NCI-H524 (cell line): ENCODE measurements at places on chromosomes 5 and 9.
A peak's percentile ranks its signal among the peaks of the same experiment; 100 is the strongest.

DNA sequence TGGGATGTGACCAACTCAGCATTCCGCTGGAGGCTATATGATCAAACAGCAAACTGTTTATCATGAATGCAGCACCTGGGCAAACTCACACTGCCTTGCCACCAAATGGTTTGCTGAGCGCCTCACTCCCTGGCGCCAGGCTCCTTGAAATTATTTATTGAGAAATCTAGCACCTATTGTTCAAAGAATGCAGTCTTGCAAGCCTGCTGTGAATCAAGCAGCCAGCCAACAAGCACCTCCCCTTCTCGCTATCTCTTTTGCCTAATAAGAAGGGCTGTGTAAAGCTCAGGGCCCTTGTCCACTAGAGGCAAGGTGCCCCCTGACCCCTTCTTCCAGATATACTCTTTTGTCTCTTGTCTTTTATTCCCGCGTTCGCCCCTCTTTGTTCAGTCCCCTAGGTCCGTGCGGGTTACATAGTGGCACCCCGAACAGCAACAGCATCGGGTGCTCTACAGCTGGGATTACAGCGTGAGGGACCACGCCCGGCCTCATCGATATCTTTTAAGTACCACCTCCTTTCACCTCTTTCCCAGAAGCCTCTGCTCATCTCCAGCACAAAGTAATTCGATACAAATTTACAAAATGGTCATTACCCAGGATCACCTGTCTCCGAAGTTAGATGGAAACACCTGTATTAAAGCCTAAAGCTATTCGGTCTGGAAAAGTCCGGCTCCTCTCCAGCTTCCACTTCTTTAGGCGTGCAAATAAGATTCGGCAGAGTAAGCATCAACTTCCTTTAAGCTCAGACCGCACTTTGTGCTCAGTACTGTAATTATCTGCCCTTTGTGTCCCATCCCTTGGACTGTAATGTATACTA is 896 bp downstream of the RIGI start:
- no peak for DNase-seq

- no peak for DNase-seq
These were observed 16.9 kb downstream of the ANKRD33B start for GRCh38 chr5:10580531-10581423.

GRCh38 chr9:111630182-111630963 is 761 bp upstream of the DNAJC25 start:
- no peak for DNase-seq

- no peak for DNase-seq
These were observed 153.1 kb downstream of the TTC39B start for GRCh38 chr9:15153961-15154360.

GRCh38 chr5:98827161-98827560 is 53.7 kb downstream of the RGMB start:
- peak; percentile 41 for DNase-seq

DNA sequence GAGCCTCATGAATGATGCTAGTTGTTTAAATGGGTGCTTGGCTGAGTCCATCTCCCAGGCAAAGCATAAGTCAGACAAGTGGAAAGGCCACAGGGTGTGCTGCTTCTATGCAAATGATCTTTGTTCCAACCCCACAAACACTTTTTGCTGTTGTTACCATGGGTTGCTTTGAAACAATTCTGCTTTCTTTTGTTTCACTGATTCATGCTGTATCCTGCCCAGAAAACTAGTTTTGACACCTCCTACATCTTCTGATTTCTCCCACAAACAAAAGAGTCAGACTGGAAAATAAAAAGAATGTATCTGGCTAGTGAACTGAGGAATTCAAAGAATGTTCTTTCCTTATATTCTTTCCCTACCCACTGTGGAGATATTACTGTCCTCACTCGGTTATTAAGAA is 298.6 kb downstream of the DIRAS2 start:
- no peak for DNase-seq

GRCh38 chr5:123543438-123543837 is 31.5 kb downstream of the CSNK1G3 start:
- DNase-seq: no peak

DNA sequence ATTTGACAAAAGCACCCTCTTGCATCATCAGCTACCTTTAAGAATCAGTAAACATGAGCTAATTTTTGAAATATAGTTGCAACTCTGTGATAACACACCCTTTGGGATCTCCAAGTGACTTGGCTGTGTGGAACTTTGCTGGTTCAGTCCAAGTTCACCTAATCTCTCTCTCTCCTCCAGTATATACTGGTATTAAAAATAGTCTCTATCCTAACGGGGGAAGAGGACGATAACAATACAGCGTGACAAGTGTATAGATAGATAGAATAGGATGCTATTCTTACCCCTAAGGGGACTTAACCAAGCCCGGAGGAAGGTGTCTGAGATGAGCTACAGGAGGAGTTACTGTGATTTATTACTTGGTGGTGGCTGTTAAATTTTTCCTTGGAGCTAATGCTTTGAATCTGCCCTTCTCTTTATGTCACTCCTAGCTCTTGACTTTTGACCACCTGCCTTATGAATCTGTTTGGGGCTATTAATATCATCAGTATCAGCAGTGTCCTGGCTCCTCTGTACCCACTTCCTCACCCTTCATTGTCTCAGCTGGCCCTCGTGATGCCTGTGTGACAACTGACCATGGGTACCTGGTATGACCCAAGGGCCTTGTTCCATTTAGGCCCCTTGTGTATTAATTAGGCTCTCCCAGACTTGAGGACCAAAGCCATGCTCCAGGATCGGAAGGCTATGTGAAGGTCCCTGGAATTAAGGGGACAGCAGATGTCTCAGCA is 223.9 kb downstream of the SREK1 start:
- peak; percentile 75 for DNase-seq

- no peak for DNase-seq
These were observed 108.8 kb downstream of the NIPBL start for GRCh38 chr5:36985387-36985786.

GRCh38 chr9:37947977-37948376 is 44.0 kb upstream of the SLC25A51 start:
- DNase-seq: no peak

DNA sequence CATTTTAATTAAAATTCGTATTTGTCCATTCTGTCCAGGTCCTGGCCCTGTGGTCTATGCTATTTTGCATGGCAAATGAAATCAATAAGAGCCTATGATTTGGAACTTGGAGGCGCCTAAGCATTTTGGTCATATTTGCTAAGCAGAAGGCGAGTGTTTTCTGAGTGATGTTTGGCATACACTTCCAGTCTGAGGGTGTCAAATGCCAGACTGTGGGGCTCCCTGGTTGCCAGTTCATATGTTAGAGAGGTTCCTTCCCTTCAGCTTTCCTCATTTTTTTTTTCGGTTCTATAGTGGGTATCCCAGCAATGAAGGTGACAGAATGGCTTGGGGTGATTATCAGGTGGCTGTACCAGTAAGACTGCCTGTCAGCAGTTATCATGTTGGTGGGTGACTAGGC is 1007.8 kb upstream of the WWC1 start:
- no peak for DNase-seq
